ENCODE measurements at places on chromosomes 2 and 18. TPM values are rescaled to one million over a fixed set of nuclear protein-coding genes. Genes with fewer than 3 reads are reported as not detected.

The PTPN4 gene
- total RNA-seq, result 45.7 TPM

The PEX13 gene
- 29.5 TPM for total RNA-seq

The MYOM1 gene
- 0.99 TPM for total RNA-seq

- DNase-seq, result no peak
- no peak overlapping the region for H3K4me3 ChIP-seq
- H3K27ac ChIP-seq, result no peak overlapping the region
- H3K36me3 ChIP-seq, result no peaks in the 10 kb centered on the region
- no peaks in the 10 kb centered on the region for H3K27me3 ChIP-seq
Measured at GRCh38 chr18:61845197-61845596, 47.6 kb downstream of the RNF152 start.

DNA sequence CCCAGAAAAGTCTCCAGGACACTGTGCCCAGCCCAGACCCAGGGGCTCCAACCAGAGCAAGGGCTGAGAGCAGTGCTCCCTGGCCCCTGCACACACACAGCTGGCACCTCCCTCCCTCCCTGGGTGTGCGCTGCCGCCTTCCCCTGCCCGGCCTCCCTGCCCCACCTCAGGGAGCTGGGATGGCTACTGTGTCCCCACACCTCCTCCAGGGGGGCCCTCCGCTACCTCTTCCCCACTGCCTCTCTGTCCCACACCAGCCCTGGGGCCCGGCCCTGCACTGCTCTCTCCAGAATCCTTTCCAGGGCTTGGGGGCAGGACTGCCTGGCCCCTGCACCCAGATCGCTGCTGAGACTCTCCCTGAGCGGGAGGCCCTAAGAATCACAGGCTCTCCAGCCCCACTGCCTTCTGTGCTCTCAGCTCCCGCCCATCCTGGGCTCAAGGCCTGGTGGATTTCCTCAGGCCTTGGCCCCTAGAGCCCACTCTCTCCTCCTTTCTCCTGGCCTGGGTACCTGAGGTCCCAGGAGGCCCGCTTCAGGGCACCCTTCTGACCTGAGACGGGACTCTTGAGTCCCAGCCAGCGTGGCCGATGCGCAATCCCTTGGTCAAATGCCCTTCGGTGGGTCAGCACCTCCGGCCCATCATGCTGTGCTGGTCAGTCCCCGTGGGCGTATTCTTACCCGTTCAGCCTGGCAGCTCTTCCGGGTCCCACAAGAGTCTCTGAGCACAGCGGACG is 276.8 kb upstream of the HDAC4 start:
- no peaks in the 10 kb centered on the region for H3K27me3 ChIP-seq
- H3K4me3 ChIP-seq, result no peak overlapping the region
- H3K27ac ChIP-seq, result no peak overlapping the region

GRCh38 chr2:15421753-15422152 is 139.4 kb downstream of the NBAS start:
- DNase-seq, result no peak
- peaks cover 16% of the 10 kb centered on the region for H3K36me3 ChIP-seq
- H3K4me1 ChIP-seq, result no peaks in the 10 kb centered on the region

The COPS9 gene
- total RNA-seq, result 133 TPM

GRCh38 chr2:15315411-15315810 is 245.7 kb downstream of the NBAS start:
- no peak overlapping the region for H3K27ac ChIP-seq
- no peak overlapping the region for H3K4me3 ChIP-seq
- H3K36me3 ChIP-seq, result peaks cover 11% of the 10 kb centered on the region
- H3K27me3 ChIP-seq, result no peaks in the 10 kb centered on the region
- DNase-seq, result no peak

DNA sequence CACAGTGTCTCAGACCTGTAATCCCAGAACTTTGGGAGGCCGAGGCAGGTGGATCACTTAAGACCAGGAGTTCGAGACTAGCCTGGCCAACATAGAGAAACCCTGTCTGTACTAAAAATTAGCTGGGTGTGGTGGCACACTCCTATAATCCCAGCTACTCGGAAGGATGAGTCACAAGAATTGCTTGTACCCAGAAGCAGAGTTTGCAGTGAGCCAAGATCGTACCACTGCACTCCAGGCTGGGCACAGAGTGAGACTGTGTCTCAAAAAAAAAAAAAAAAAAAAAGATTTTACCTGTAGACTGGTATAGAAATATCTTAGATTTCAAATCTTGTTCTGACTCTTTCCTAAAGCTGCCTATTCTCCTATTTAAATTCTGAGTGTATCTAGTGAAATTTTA is 7.2 kb upstream of the KLHL29 start:
- H3K4me1 ChIP-seq, result peaks cover 8% of the 10 kb centered on the region
- no peak for DNase-seq
- H3K27me3 ChIP-seq, result no peaks in the 10 kb centered on the region

- H3K27me3 ChIP-seq, result no peaks in the 10 kb centered on the region
- H3K36me3 ChIP-seq, result peaks cover 5% of the 10 kb centered on the region
- H3K4me3 ChIP-seq, result no peak overlapping the region
- H3K4me1 ChIP-seq, result no peaks in the 10 kb centered on the region
Measured at GRCh38 chr2:171487803-171488259, 34.4 kb upstream of the CYBRD1 start.

- H3K36me3 ChIP-seq, result no peaks in the 10 kb centered on the region
- H3K27me3 ChIP-seq, result no peaks in the 10 kb centered on the region
- H3K27ac ChIP-seq, result no peak overlapping the region
- no peak overlapping the region for H3K4me3 ChIP-seq
Measured at GRCh38 chr2:134408791-134409190, 154.9 kb downstream of the MGAT5 start.

- H3K4me1 ChIP-seq, result no peaks in the 10 kb centered on the region
- no peaks in the 10 kb centered on the region for H3K27me3 ChIP-seq
- no peak overlapping the region for H3K27ac ChIP-seq
- H3K4me3 ChIP-seq, result no peak overlapping the region
Measured at GRCh38 chr18:7221424-7222155, 9.3 kb upstream of the LRRC30 start.

GRCh38 chr2:111192776-111193368 is 72.2 kb downstream of the BCL2L11 start:
- no peak overlapping the region for H3K27ac ChIP-seq
- no peak overlapping the region for H3K4me3 ChIP-seq
- H3K4me1 ChIP-seq, result no peaks in the 10 kb centered on the region
- no peaks in the 10 kb centered on the region for H3K36me3 ChIP-seq
- H3K27me3 ChIP-seq, result no peaks in the 10 kb centered on the region
- DNase-seq, result no peak

DNA sequence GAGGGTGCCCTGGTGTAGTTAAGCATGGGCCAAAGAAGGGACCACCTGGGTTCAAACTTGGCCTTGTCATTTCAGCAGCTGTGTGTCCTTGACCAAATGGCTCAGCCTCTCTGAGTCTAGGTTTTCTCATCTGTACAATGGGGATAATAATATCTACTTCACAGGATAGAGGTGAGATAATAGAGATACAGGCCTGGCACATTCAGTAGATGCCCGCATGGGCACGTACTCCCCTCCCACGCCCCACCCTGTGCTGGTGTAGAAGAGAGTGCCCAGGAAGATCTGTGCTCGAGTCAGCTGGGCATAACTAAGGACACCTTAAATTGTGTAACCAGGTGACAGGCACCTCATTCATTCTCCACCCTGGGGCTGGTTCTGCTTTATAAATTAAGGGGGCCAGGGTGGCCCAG is 8.4 kb upstream of the TMEM185B start:
- peaks cover 23% of the 10 kb centered on the region for H3K4me1 ChIP-seq
- no peaks in the 10 kb centered on the region for H3K36me3 ChIP-seq
- H3K27me3 ChIP-seq, result no peaks in the 10 kb centered on the region
- H3K4me3 ChIP-seq, result peak overlapping the region; percentile 45

GRCh38 chr2:110735366-110735765 is 3.0 kb downstream of the ACOXL start:
- H3K4me1 ChIP-seq, result peaks cover 11% of the 10 kb centered on the region
- DNase-seq, result no peak
- peaks cover 97% of the 10 kb centered on the region for H3K27me3 ChIP-seq
- no peaks in the 10 kb centered on the region for H3K36me3 ChIP-seq

DNA sequence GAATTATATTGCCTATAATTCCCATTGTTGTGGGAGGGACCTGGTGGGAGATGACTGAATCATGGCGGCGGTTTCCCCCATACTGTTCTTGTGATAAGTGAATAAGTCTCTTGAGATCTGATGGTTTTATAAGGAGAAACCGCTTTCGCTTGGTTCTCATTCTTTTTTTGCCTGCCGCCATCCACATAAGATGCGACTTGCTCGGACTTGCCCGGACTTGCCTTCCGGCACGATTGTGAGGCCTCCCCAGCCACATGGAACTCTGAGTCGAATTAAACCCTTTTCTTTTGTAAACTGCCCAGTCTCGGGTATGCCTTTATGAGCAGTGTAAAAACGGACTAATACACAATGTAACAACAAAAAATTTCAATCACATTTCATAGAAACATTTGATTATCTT is 115.8 kb downstream of the C2orf74 start:
- peaks cover 61% of the 10 kb centered on the region for H3K36me3 ChIP-seq
- no peaks in the 10 kb centered on the region for H3K4me1 ChIP-seq
- DNase-seq, result no peak
- no peak overlapping the region for H3K27ac ChIP-seq

GRCh38 chr2:25265802-25266201 is 75.9 kb downstream of the DNMT3A start:
- H3K27me3 ChIP-seq, result no peaks in the 10 kb centered on the region
- peaks cover 12% of the 10 kb centered on the region for H3K4me1 ChIP-seq
- H3K27ac ChIP-seq, result no peak overlapping the region
- peaks cover 28% of the 10 kb centered on the region for H3K36me3 ChIP-seq

- H3K27ac ChIP-seq, result no peak overlapping the region
- peaks cover 14% of the 10 kb centered on the region for H3K27me3 ChIP-seq
- DNase-seq, result peak; percentile 44
Measured at GRCh38 chr2:45072064-45072861, 63.0 kb upstream of the SIX2 start.

The COL6A3 gene
- total RNA-seq, result 72.4 TPM

DNA sequence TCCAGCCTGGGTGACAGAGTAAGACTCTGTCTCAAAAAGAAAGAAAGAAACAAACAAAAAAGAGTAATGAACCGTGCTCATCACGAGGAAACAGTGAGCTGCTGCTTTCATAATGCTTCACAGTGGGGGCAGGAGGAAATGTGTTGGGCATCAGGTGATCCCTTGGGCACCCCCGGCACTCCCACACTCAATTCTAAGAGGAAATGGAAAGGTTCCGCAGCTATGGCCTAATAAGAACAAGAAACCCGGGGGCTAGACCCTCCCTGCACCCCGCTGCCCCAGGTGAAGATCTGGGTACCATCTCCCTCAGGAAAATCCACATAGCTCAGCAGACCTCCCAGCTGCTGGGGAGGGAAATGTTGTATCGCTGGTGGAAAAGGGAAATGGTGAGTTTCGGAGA is 118.9 kb downstream of the LPIN1 start:
- no peaks in the 10 kb centered on the region for H3K27me3 ChIP-seq
- H3K36me3 ChIP-seq, result no peaks in the 10 kb centered on the region
- peaks cover 12% of the 10 kb centered on the region for H3K4me1 ChIP-seq

DNA sequence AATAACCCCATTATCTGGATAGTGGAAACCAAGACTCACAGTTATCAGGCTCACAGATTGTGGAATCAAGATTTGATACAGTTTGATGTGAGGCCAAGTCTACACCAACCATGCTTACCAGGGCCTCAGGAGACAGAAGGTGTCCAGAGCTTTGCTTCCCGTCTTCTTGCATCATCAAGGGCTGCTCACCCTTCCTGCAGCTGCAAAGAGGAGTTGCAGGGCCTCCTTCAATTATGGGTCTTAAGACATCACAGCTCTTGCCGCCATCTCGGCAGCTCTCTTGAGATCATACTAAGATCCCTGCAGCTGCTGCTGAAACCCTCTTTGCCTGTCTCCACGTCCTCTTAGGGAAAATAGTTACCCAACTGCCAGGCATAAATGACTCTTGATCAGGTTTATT is 176.0 kb downstream of the MGAT5 start:
- H3K4me3 ChIP-seq, result no peak overlapping the region
- no peaks in the 10 kb centered on the region for H3K4me1 ChIP-seq
- no peak overlapping the region for H3K27ac ChIP-seq
- H3K36me3 ChIP-seq, result peaks cover 59% of the 10 kb centered on the region
- no peak for DNase-seq

- no peaks in the 10 kb centered on the region for H3K27me3 ChIP-seq
- H3K4me1 ChIP-seq, result peaks cover 5% of the 10 kb centered on the region
- H3K4me3 ChIP-seq, result no peak overlapping the region
- H3K36me3 ChIP-seq, result no peaks in the 10 kb centered on the region
Measured at GRCh38 chr2:241936457-241937133, 67.1 kb downstream of the RTP5 start.

- H3K27ac ChIP-seq, result no peak overlapping the region
- H3K36me3 ChIP-seq, result no peaks in the 10 kb centered on the region
- H3K4me3 ChIP-seq, result no peak overlapping the region
- H3K4me1 ChIP-seq, result no peaks in the 10 kb centered on the region
Measured at GRCh38 chr2:29628108-29628745, 293.2 kb downstream of the ALK start.

GRCh38 chr18:48831113-48831759 is 119.5 kb downstream of the SMAD7 start:
- DNase-seq, result peak; percentile 50
- H3K4me1 ChIP-seq, result peaks cover 42% of the 10 kb centered on the region
- no peak overlapping the region for H3K27ac ChIP-seq
- no peaks in the 10 kb centered on the region for H3K27me3 ChIP-seq

DNA sequence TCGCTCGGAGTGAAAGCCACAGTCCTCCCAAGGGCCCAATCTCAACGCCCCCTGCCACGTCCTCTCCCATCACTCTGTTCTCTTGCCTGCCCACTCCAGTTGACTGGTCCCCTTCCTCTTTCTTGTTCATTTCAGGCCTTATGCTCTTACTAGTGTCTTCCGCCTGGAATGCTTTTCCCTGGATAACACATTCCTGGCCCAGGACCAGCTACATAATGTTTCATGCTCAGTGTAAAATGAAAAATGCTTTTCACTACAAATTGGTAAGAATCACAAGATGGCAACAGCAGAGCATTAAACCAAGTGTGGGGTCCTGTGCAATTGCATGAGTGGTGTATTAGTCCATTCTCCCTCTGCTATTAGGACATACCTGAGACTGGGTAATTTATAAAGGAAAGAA is 417.2 kb upstream of the KLHL29 start:
- no peak for DNase-seq
- H3K36me3 ChIP-seq, result no peaks in the 10 kb centered on the region
- H3K4me3 ChIP-seq, result no peak overlapping the region
- no peaks in the 10 kb centered on the region for H3K4me1 ChIP-seq
- H3K27me3 ChIP-seq, result no peaks in the 10 kb centered on the region
